Stimulated activated CD8-positive, alpha-beta memory T cell treated with anti-CD3 and anti-CD28 coated beads, Interleukin-15, amount 100 ng/mL, for 4 hours (primary cell): ENCODE measurements at places on chromosomes 7 and 10.

DNA sequence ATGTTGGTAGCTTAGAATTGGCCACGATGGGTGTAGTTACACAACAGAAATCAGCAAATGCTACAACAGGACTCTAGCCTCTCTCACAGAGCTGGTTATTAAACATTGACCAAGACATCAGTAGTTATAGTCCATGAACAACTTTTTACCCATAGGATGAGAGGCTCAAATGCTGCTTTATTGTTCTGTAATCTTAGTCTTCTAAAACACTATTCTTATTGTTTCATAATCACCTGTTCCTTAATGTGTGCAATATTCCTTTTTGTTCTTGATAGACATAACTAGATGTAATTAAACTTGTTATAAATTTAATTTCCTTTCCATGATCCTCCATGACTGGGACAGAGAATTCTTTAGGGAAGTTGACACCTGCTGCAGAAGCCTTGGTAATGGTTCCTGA is 356.9 kb downstream of the EXOC4 start:
- DNase-seq = no peak

GRCh38 chr10:62159351-62159750 is 109.3 kb downstream of the RTKN2 start:
- no peak for DNase-seq

DNA sequence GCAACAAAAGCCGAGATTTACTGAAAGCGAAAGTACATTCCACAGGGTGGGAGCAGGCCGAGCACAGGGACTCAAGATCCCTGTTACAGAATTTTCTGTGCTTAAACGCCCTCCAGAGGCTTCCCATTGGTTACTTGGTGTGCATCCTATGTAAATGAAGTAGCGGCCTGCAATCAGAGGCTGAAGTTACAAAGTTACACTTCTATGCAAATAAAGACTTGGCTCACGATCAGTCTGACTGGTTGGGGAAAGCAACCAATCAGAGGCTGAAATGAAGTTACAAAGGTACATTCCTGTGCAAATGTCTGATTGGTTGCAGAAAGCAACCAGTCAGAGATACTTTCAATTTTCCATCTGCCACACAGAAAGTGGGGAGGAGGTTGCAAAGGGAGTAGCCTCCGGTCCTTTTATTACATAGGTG is 4.1 kb downstream of the ACBD7 start:
- no peak for DNase-seq

- DNase-seq = no peak
These were observed 2.7 kb downstream of the MGAM2 start for GRCh38 chr7:142114207-142114606.

DNA sequence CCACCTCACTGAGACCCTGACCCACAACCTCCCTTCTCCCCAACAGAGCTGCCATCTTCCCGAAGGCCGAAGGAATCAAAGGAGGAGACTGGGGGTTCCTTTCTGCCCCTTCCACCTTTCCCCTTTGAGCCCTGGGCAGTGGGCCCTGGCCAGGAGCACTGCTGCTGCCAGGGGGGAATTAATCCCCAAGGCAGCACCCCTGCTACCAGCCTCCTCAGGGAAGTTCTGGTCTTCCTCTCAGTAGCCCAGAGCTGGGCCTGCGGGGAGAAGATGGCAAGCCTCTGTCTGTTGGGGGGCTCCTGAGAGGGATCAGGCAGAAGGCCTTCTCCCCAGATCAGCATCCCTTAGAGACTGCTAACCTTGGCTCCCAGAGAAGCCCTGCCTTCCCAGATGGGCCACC is 25.5 kb downstream of the DPCD start:
- no peak for DNase-seq

GRCh38 chr7:128154504-128154903 is 86.6 kb upstream of the LEP start:
- no peak for DNase-seq

DNA sequence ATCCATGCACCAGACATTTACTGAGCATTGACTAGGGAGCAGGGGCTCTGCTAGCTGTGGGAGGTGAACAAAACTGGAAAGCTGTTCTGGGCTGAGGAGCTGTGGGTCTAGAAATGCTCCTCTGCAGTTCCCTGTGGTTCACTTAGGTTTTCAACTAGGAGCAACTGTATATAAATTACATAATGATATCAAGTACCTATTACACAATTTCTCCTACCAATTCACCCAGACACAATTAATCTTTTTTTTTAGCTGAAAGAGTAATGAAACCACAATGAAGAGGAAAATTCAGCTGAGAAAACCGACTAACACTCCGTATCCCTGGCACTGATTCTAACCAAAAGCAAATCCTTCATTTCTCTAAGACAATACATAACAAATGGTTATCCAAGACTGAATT is 39.4 kb downstream of the COL28A1 start:
- DNase-seq = no peak

- DNase-seq = no peak
These were observed 242.1 kb upstream of the PPP1R3A start for GRCh38 chr7:114160925-114161324.

GRCh38 chr7:106329408-106329807 is 44.6 kb upstream of the NAMPT start:
- no peak for DNase-seq

- no peak for DNase-seq
These were observed 166.2 kb upstream of the STEAP1 start for GRCh38 chr7:89988074-89988473.

GRCh38 chr7:7761974-7762779 is 43.8 kb upstream of the RPA3 start:
- DNase-seq = no peak

GRCh38 chr10:7412237-7412927 is 1.5 kb upstream of the SFMBT2 start:
- DNase-seq = no peak

DNA sequence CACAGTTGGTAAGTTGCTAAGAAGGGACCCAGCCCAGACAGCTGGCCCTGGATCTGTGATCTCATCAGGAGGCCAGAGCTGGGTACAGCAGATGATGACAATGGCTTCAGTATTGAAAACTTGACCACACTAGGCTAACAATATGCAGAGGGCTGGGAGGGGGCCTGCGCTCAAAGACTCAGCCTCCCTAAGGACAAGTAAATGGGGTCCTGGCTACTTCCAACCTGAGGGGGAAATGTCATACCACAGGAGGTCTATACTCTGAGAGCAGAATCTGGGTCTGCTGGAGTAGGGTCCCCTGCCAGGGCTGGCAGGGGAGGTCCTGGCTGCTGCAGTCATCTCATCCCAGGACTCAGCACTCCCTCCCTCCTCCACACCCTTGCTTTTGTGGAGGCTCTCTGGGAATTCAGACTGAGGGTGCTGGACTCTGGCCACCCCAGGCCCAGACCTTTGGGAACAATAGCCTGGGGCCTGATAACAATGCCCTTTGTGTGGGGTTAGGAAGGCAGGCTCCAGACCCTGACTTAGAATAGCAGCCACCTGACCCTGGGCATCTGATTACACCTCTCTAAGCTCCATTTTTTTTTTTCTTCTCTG is 1.4 kb downstream of the FXYD4 start:
- DNase-seq = no peak

- DNase-seq = no peak
These were observed 219.1 kb upstream of the MKI67 start for GRCh38 chr10:128345353-128345752.

GRCh38 chr7:132371948-132372347 is 204.3 kb downstream of the PLXNA4 start:
- no peak for DNase-seq

DNA sequence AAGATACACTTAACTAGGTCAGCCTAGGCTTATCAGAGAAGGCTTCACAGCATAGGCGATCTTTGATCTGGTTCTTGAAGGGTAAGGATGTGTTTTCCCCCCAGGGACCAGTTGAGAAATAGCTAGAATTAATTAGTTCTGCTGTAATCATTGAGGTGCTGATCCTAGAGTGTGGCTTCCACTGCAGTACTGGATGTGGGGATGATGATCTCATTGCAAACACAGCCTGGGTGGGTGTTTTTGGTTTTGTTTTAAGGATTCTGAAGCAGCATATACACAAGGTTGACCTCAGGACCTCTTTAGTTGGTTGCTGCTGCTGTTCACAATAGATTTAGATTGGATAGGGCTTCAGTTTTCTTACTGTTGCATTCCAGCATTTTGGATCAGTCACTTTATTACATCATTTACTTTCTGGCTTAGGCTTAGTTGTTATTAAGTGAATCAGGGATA is 159.7 kb downstream of the AUTS2 start:
- no peak for DNase-seq

DNA sequence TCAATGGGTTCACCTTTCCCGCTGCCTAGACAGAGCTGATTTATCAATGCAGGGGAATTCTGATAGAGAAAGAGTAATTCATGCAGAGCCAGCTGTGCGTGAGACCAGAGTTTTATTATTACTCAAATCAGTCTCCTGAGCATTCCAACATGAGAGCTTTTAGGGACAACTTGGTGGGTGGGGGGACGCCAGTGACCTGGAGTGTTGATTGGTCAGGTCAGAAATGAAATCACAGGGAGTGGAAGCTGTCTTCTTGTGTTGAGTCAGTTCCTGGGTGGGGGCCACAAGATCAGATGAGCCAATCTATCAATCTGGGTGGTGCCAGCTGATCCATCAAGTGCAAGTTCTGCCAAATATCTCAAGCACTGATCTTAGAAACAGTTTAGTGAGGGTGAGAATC is 99.0 kb upstream of the CAV2 start:
- no peak for DNase-seq

- no peak for DNase-seq
These were observed 213.7 kb downstream of the HTR7 start for GRCh38 chr10:90644165-90644564.

- DNase-seq = no peak
These were observed 169.5 kb upstream of the FRMD4A start for GRCh38 chr10:14500172-14500765.

- no peak for DNase-seq
These were observed 435.6 kb upstream of the FOXK1 start for GRCh38 chr7:4246536-4246935.

DNA sequence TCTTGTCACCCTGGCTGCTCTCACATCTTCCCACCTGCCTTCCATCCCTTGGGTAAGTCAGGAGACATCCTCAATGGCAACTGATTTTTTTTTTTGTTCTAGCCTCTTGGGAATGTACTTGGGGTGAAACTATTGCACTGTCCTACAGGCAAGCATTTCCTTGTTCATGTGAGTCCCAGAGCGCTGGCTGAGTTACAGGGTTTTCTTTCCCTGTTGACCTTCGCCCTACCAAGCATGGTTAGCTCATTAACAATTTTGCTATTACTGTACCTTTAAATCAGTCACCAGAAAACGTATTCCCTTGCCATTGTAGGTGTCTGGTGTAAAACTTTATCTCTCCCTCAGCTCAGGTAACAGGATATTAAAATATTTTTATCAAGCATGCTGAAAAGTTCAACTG is 98.9 kb downstream of the PRLHR start:
- no peak for DNase-seq

DNA sequence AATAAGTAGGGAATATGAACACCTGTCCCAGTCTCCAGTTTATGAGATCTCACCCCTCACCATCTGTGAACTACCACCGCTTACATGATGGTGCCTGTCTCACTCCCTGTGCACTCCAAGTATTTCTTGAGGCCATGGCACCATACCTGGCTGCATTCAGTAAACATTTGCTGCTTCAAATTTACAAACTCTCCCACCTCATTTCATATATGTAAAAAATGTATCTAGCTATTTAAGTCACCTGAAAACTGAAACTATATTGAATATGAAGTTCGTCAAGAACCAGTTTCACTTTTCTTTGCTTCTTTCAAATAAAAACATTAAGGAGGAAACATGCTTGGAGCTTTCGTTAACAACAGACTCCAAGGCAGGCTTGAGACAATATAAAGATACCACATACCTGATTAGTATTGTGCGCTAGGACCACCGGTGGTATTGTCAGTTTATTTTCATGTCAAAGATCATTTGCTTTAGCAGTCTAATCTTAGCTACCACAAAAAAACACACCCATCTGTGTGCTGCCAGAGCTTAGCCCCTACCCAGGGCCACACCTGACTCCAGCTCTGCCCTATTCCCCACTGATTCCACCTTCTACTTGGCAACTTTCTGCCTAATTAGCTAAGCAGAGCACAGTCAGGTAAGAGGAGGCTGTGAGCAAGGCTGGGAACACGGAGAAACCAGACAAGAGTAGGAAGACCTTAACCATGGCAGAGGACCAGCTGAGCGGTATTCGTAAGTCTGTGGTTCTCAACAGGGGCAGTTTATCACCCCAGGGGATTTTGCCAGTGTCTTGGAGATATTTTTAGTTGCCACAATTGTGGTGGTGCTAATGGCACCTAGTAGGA is 92.0 kb downstream of the ZFAND4 start:
- DNase-seq = no peak

GRCh38 chr7:113371416-113372043 is 253.2 kb upstream of the SMIM30 start:
- DNase-seq = no peak
